ENCODE measurements at places on chromosomes 5 and 9. TPM values are rescaled to one million over a fixed set of nuclear protein-coding genes. Genes with fewer than 3 reads are reported as not detected.

The LIFR gene
- total RNA-seq = 3.8 TPM

The GRXCR2 gene
- not detected for total RNA-seq

DNA sequence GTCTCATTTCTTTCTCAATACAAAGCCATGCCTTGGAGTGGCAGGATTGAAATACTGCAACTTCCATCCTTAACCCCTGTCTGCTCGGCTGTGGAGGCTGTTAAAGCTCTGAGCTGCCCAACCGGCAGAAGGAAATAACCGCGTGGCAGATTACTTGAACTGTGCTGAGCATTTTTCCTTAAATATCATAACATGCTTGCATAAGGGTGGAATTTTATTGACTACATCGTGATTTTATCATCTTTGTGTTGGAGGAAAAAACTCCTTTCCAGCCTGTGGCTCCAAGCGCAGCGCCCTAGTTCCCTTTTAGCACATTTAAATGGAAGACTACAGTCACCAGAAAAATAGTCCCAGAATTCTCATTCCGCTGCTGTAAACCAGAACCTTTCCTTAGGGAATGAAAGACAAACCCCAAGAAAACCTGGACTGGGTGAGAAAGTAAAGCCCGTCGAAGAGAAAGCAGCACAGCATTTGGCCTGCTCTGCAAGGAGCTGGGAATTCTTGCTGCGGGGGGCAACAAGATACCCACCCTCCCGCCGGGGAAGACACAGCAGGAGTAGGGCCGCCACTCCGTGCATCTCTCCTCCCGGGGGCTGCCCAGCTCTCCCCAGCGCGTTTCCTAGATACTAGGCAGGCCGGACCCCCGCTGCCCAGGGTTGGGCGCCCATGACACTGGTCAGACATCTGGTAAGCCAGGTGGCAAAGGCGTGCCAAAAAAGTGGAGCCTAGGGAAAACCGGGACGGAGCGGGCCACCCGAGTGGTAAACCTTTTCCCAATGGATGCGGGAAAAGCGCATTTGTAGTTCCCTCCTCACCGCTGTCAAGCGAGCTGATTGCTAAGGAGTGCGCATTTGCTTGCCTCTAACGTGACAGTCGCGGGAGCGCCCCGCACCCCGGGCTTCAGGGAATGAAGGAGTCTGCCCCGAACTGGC, 1.3 kb downstream of the SHC3 start:
- peaks cover 34% of the 10 kb centered on the region for H3K4me1 ChIP-seq
- peak overlapping the region; percentile 54 for H3K4me3 ChIP-seq
- H3K27me3 ChIP-seq = peaks cover 8% of the 10 kb centered on the region
- H3K27ac ChIP-seq = no peak overlapping the region

The ABHD17B gene
- total RNA-seq = 17.1 TPM

DNA sequence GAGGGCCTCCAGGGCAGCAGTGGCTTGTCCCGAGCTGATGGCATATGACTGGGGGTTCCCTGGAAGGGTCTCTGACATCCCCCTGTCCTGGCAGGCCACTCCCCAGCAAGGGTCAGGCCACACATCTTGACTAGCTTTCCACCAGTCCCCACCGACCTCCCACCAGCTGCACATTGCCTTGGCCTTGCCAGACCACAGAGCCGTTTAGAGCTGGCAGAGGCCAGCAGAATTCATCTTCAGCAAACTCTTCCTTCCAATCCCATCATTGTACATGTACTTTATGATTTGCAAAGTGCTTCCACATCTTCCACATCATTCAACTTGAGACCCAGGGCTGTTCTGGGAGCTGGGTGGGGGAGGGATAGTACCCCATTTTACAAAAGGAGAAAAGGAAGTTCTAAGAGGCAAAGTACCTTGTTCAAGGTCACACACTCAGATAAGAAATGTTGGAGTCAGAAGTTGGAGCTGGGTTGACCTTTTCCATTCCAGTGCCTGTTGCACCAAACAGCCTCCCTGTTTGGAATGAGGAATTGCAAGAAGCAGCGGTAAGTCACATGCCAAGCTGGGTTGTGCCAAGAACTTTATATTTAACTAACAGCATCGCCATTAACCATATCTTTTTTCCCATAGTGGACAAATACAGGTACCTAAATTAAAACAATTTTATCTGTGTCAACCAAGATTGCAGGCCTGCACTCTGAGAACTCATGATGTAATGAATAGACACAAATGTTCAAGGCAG, 25.8 kb upstream of the COL15A1 start:
- H3K4me3 ChIP-seq = no peak overlapping the region
- H3K27ac ChIP-seq = no peak overlapping the region
- DNase-seq = no peak
- peaks cover 7% of the 10 kb centered on the region for H3K4me1 ChIP-seq

The SPATA31A3 gene
- total RNA-seq = not detected

GRCh38 chr9:112232233-112232632, 57.1 kb upstream of the SUSD1 start:
- no peak overlapping the region for H3K27ac ChIP-seq
- H3K27me3 ChIP-seq = no peaks in the 10 kb centered on the region
- no peak overlapping the region for H3K4me3 ChIP-seq
- H3K4me1 ChIP-seq = no peaks in the 10 kb centered on the region

GRCh38 chr9:128008171-128008570, 27.4 kb upstream of the EEIG1 start:
- no peak for DNase-seq
- no peak overlapping the region for H3K4me3 ChIP-seq
- no peaks in the 10 kb centered on the region for H3K27me3 ChIP-seq
- H3K36me3 ChIP-seq = peaks cover 9% of the 10 kb centered on the region

- H3K36me3 ChIP-seq = no peaks in the 10 kb centered on the region
- H3K4me3 ChIP-seq = no peak overlapping the region
- no peak overlapping the region for H3K27ac ChIP-seq
These were observed 3.6 kb downstream of the TTC23L start for GRCh38 chr5:34842554-34842953.

DNA sequence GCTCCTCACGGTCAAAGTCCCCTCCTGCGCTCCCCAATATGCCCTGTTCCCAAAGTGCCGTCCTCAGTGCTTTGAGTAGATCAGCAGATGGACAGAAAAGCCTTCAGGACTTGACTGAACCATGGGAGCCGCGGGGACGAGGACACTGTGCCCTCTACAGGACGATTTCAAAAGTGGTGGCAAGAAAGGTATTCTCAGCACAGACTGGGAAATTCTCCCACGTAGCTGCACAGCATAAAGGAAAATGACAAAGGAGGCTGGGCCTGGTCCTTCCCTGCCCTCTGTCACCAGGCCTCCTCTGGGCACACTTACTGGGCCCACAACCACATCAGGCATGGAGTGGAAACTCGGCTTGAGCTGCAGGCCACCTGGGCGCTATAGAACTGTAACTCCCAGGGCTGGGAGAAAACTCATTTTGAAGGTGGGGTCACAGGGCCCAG, 16.7 kb upstream of the MTMR12 start:
- peak; percentile 61 for DNase-seq
- H3K4me3 ChIP-seq = no peak overlapping the region
- H3K27me3 ChIP-seq = no peaks in the 10 kb centered on the region
- no peak overlapping the region for H3K27ac ChIP-seq

DNA sequence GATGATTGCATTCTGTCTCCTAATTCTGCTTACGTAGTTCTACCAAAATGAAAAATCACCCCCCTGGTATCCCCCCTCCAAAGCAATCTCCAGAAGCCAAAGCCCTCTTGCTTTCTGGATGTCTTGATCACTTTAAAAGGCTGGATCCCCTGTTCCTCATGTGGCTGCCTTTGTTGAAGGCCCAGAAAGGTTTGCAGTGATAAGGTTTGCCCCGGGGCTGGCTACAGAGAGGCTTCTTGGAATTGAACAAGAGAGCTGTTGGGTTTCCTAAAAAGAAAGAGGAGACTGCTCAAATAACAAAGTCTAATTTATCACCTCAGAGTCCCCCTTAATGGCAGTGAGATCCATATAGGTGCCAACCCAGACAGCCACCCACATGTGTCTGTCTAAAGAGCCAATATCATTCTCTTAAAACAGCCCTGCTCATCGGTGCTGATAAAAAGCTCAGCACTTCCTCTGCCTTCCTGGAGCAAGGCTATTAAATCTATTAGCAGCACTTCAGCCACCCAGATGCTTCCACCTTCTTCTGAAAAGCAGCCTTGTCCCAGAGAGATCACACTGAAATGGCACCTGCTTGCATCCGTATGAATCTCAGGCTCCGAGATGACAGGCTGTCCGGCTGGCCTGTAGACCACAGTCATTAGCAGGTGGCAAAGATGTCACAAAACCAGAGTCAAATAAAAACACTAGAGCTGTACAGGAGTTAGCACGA, 70.9 kb downstream of the TEX10 start:
- H3K4me3 ChIP-seq = no peak overlapping the region
- no peak for DNase-seq
- peaks cover 34% of the 10 kb centered on the region for H3K36me3 ChIP-seq
- no peaks in the 10 kb centered on the region for H3K27me3 ChIP-seq

GRCh38 chr5:96384353-96384752, 48.7 kb downstream of the PCSK1 start:
- peaks cover 19% of the 10 kb centered on the region for H3K4me1 ChIP-seq
- H3K36me3 ChIP-seq = no peaks in the 10 kb centered on the region
- H3K27me3 ChIP-seq = peaks cover 9% of the 10 kb centered on the region
- no peak overlapping the region for H3K4me3 ChIP-seq
- no peak overlapping the region for H3K27ac ChIP-seq

DNA sequence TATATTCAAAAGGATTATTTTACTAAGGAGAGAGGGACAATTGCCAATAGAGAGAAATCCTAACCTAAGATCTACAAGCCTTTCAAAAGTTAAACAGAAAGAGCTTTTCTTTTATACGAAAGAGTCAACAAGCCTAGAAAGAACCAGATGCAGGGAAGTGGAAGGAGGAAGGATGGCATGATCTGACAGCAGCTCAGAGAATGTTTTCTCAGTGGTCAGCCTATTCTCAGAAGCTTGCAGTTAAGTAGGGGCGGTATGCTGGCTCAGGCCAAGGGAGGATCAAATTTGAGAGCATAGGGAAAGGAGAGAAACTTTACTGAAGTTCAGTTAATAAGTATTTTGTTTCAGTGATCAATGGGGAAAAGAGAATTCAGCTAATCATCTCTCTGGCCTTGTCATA, 88.0 kb upstream of the FTMT start:
- DNase-seq = no peak
- no peak overlapping the region for H3K4me3 ChIP-seq
- H3K4me1 ChIP-seq = no peaks in the 10 kb centered on the region
- no peaks in the 10 kb centered on the region for H3K27me3 ChIP-seq

DNA sequence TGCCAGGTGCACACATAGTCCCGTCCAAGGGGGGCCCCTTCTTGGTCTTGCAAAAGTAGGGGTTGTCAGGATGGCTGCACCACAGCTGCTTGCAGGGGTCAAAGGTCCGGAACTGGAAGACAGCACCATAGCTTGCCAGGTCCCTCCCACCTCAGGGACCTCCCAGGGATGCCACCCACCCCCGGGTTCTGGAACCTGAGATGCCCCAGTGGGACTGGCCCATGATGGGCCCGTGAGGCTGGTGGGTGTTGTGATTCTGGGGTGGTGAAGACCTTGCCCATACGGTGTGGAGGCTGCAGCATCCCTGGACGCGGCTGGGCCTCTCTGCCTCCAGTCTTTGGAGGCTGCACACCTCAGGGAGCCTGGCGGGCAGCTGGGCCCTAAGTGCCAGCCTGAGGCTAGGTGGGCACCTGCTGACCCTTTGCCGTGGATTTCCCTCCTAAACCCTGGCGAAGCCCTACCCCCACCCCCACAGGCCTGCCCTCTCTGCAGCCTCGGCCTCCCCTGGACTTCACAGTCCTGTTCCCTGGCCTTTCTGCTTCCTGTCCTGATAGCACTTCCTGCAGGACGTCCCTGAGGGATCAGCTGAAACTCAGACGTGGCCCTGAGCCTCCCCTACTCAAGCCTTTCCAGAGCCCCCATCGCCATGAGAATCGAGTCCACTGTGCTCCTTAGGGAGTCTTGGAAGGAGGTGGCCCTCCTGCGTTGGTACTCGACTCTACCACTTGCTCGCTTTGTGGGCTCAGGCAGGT, 92.1 kb downstream of the ZNF354C start:
- no peak overlapping the region for H3K27ac ChIP-seq
- no peak overlapping the region for H3K4me3 ChIP-seq
- H3K4me1 ChIP-seq = no peaks in the 10 kb centered on the region
- DNase-seq = no peak

The LCN10 gene
- total RNA-seq = not detected

DNA sequence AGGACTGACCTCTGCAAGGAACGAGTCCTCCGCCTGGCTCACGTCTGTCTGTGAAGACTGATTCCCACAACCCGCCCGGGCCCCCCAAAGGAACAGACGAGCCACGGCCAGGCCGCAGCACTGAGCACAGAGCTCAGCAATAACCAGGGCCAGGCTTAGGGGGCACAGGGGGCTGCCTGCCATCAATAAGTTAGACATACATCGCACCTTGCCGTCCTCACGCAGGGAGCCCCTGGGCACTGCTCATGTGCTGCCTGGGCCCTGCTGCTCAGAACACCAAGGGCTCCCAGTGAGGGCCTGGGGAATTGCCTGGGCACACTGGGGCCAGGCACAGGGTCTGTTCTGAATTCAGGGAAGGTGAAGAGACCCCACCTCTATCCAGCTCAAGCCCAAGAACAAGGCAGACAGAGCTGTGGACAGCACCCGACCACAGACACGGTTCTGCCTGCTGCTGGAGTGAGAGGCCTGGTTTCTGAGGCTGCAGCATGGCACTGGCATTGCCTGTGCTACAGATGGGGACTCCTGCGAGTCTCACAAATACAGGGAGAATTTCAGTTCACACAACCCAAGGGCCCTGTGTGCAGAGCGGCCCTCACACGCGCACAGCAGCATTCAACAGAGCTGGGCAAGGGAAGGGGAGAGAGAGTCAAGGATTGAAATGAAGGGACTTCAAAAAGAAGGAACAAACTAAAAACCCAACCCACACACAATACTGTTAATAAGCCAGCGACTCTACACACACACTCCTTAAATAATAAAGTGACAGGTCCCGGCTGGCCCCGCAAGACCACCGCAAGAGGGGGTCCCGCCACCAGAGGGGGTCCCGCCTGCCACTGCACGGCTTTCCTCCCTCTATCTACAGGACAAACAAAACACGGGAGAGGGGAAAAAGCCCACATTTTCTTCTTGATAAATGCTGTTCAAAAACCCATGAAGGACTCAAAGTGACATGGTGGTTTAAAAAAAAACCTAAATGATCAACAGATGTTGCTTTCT, 32.0 kb downstream of the PRRT1B start:
- no peak overlapping the region for H3K4me3 ChIP-seq
- H3K27ac ChIP-seq = no peak overlapping the region
- no peaks in the 10 kb centered on the region for H3K4me1 ChIP-seq
- DNase-seq = no peak
- peaks cover 12% of the 10 kb centered on the region for H3K36me3 ChIP-seq
- H3K27me3 ChIP-seq = peaks cover 3% of the 10 kb centered on the region

The ABLIM3 gene
- 25.3 TPM for total RNA-seq

GRCh38 chr5:17852740-17853139, 218.5 kb downstream of the TAF11L14 start:
- H3K27ac ChIP-seq = no peak overlapping the region
- DNase-seq = no peak
- no peak overlapping the region for H3K4me3 ChIP-seq

Measured in HFFc6 (cell line).